Activated T-cell treated with anti-CD3 and anti-CD28 coated beads, Interleukin-2, amount 50 U/mL, for 72 hours (primary cell): ENCODE measurements at places on chromosomes 7 and 10. TPM values are rescaled to one million over a fixed set of nuclear protein-coding genes. Genes with fewer than 3 reads are reported as not detected.

DNA sequence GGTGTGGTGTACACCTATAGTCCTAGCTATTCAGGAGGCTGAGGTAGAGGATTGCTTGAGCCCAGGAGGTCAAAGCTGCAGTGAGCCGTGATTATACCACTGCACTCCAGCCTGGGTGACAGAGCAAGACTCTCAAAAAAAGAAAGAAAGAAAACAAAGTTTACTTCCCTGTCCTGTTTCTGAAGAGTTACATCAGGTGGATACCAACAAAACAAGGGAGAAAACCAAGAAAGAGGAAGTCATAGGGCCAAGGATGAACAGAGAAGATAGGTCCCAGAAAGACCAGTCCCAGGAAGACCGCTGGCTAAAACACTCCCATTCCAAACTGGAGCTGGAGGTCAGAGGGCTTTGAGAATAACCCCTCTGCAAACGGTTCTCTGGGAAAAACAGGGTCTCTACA, 13.5 kb downstream of the MACROH2A2 start:
- H3K4me3 ChIP-seq = no peak overlapping the region
- H3K36me3 ChIP-seq = no peaks in the 10 kb centered on the region
- H3K27ac ChIP-seq = no peak overlapping the region
- DNase-seq = no peak

The PGAM2 gene
- 1.2 TPM for total RNA-seq

The KCND2 gene
- total RNA-seq = not detected

The NRP1 gene
- 0.84 TPM for total RNA-seq

The CDHR3 gene
- 0.79 TPM for total RNA-seq

The MCM10 gene
- total RNA-seq = 53.2 TPM

- H3K4me1 ChIP-seq = peaks cover 65% of the 10 kb centered on the region
- no peaks in the 10 kb centered on the region for H3K36me3 ChIP-seq
- peak overlapping the region; percentile 69 for H3K4me3 ChIP-seq
Observed at GRCh38 chr7:36787933-36788378, 63.7 kb upstream of the AOAH start.

DNA sequence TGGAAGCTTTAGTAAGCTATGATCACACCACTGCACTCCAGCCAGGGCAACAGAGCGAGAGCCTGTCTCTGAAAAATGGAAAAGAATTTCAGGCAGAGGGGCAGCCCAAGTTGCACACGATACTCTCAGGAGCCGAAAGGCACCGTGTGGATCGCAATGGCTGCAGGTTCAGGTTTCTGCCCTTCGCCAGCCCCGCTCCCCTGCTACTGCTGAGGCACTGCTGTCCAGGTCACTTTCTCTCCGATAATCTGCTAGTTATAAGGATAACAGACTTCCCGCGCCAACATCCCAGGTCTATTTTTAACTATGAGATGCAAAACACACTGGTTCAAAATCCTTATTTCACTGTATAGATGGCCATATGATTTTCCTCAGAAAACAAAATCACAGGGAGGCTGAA, 11.1 kb downstream of the BEND7 start:
- DNase-seq = no peak
- no peak overlapping the region for H3K27ac ChIP-seq
- H3K27me3 ChIP-seq = peaks cover 42% of the 10 kb centered on the region
- H3K36me3 ChIP-seq = no peaks in the 10 kb centered on the region
- H3K4me1 ChIP-seq = no peaks in the 10 kb centered on the region

The TMEM184A gene
- 0.10 TPM for total RNA-seq

- H3K4me3 ChIP-seq = no peak overlapping the region
- H3K36me3 ChIP-seq = peaks cover 4% of the 10 kb centered on the region
- no peak overlapping the region for H3K27ac ChIP-seq
- DNase-seq = no peak
Observed at GRCh38 chr10:26221541-26221940, 5.0 kb downstream of the GAD2 start.

GRCh38 chr10:90480466-90480865, 377.4 kb downstream of the HTR7 start:
- H3K4me1 ChIP-seq = no peaks in the 10 kb centered on the region
- no peaks in the 10 kb centered on the region for H3K36me3 ChIP-seq
- H3K27ac ChIP-seq = no peak overlapping the region
- H3K4me3 ChIP-seq = no peak overlapping the region
- H3K27me3 ChIP-seq = no peaks in the 10 kb centered on the region

DNA sequence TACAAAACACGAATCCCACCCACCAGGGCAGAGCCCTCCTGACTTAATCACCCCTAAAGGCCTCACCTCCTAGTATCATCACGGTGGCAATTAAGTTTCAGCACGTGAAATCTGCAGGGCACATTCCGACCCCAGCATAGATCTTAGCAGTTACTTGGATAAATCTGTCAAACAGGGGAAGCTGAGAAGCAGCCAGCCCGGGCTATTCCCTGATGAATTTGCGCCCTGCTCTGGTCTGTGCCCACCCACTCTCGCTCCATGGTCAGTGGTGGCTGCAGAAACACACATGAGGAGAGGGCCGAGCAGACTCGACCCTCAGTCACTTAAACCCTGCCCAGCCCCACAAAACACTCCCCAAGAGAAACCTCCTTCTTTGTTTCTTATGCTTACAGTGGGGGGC, 28.7 kb downstream of the INSIG1 start:
- DNase-seq = no peak
- H3K36me3 ChIP-seq = peaks cover 9% of the 10 kb centered on the region
- H3K4me1 ChIP-seq = peaks cover 4% of the 10 kb centered on the region
- no peak overlapping the region for H3K4me3 ChIP-seq

GRCh38 chr7:102390697-102391484, 5.3 kb upstream of the PRKRIP1 start:
- H3K27me3 ChIP-seq = no peaks in the 10 kb centered on the region
- peak; percentile 74 for DNase-seq
- H3K4me3 ChIP-seq = no peak overlapping the region
- H3K27ac ChIP-seq = no peak overlapping the region
- peaks cover 17% of the 10 kb centered on the region for H3K4me1 ChIP-seq
- peaks cover 3% of the 10 kb centered on the region for H3K36me3 ChIP-seq

DNA sequence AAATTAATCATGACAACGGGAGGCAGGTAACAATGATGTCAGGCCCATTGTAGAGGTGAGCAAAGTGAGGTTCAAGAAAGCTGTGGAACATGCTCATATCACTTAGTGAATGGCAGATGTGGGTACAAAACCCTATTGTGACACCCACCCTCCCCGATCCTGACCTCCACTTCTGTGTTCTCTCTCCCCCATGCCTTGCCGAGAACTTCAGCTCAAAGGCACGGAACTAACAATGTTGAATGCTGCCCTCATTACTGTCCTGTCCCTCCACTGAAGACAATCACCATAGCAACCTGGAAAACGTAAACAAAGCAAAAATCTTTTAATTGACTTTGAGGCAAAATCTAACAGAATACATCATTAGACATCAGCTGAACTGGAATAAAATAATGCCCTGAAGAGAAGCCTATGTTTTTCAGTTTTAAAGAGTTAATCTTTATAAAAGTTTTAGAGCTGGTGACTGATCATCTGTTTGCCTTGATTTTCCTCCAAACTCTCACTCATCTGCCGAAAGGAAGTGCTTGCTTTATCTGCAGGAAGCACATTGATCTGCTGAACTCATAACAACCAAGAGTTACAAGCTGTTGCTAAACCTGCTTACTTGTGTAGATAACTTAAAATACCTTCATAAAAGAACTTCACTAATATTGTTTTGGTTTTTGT, 133.6 kb downstream of the CUBN start:
- DNase-seq = no peak
- H3K4me3 ChIP-seq = peak overlapping the region; percentile 37
- peaks cover 15% of the 10 kb centered on the region for H3K4me1 ChIP-seq
- peak overlapping the region; percentile 31 for H3K27ac ChIP-seq
- H3K27me3 ChIP-seq = peaks cover 9% of the 10 kb centered on the region

- no peak overlapping the region for H3K4me3 ChIP-seq
- H3K27ac ChIP-seq = no peak overlapping the region
- peaks cover 19% of the 10 kb centered on the region for H3K4me1 ChIP-seq
- no peaks in the 10 kb centered on the region for H3K36me3 ChIP-seq
- DNase-seq = no peak
- peaks cover 13% of the 10 kb centered on the region for H3K27me3 ChIP-seq
Observed at GRCh38 chr7:18497082-18497481, 1.5 kb downstream of the HDAC9 start.

DNA sequence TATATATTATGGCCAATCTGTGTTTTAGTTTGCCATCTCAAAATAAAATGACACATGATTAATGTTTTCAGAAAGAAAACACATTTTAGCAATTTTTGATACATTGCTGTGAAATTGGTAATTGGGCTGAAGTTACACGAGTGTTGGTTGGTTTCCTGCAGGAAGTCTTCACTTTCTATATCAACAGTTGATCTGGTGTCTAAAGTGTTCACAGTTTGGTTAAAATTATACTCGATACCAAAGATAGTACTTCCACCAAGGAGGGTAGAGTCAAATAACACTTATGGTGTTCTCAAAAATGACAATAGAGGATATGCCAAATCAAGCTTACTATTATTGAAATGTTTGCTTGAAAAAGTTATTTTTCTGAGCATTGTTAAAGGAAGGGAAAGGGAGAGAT, 120.3 kb upstream of the GLCCI1 start:
- H3K27ac ChIP-seq = peak overlapping the region; percentile 20
- no peak for DNase-seq
- H3K4me1 ChIP-seq = peaks cover 21% of the 10 kb centered on the region
- peaks cover 5% of the 10 kb centered on the region for H3K36me3 ChIP-seq

DNA sequence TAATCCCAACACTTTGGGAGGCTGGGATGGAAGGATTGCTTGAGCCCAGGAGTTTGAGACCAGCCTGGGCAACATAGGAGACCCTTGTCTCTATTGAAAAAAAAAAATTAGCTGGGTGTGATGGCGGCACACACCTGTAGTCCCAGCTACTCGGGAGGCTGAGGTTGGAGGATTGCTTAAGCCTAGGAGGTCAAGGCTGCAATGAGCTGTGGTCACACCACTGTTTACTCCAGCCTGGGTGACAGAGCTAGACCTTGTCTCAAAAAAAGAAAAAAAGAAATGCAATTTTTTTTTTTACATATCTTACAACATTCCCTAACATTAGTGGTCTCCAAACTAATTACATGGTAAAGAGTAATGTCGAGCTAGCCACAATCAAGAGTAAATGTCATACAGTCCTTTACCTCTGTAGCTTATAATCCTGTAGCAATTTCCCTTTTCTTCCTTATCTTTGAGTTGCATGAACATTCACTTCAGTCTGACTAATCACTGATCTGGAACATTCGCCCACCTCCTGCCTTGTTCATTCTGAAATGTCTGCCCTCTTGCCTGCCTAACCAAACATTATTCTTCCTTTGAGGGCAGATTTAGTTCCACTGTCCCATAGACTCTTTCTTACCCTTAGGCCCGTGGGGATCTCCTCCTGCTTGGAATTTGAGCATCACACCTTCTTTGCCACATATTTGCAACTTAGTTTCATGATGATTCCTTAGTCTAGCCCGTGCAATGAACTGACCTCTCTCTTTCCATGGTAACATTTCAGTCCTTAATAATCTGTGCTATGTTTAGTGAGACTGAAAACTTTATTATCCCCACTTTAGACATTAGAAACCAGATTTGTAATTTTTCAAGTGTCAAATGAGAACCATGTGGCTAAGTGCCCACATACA, 4.8 kb upstream of the VCL start:
- DNase-seq = peak; percentile 11
- H3K4me1 ChIP-seq = peaks cover 26% of the 10 kb centered on the region
- H3K27ac ChIP-seq = peak overlapping the region; percentile 5
- H3K27me3 ChIP-seq = no peaks in the 10 kb centered on the region

- H3K27me3 ChIP-seq = peaks cover 7% of the 10 kb centered on the region
- no peak for DNase-seq
- H3K27ac ChIP-seq = no peak overlapping the region
- H3K4me3 ChIP-seq = no peak overlapping the region
- no peaks in the 10 kb centered on the region for H3K4me1 ChIP-seq
Observed at GRCh38 chr10:78210548-78210947, 176.9 kb downstream of the RPS24 start.

- peaks cover 10% of the 10 kb centered on the region for H3K36me3 ChIP-seq
- H3K27me3 ChIP-seq = no peaks in the 10 kb centered on the region
- H3K4me1 ChIP-seq = peaks cover 25% of the 10 kb centered on the region
Observed at GRCh38 chr7:64562256-64562625, 630 bp downstream of the ZNF680 start.

GRCh38 chr10:93062514-93063143, 2.0 kb downstream of the CYP26C1 start:
- H3K27ac ChIP-seq = no peak overlapping the region
- peaks cover 13% of the 10 kb centered on the region for H3K4me1 ChIP-seq
- no peaks in the 10 kb centered on the region for H3K36me3 ChIP-seq
- DNase-seq = peak; percentile 80

DNA sequence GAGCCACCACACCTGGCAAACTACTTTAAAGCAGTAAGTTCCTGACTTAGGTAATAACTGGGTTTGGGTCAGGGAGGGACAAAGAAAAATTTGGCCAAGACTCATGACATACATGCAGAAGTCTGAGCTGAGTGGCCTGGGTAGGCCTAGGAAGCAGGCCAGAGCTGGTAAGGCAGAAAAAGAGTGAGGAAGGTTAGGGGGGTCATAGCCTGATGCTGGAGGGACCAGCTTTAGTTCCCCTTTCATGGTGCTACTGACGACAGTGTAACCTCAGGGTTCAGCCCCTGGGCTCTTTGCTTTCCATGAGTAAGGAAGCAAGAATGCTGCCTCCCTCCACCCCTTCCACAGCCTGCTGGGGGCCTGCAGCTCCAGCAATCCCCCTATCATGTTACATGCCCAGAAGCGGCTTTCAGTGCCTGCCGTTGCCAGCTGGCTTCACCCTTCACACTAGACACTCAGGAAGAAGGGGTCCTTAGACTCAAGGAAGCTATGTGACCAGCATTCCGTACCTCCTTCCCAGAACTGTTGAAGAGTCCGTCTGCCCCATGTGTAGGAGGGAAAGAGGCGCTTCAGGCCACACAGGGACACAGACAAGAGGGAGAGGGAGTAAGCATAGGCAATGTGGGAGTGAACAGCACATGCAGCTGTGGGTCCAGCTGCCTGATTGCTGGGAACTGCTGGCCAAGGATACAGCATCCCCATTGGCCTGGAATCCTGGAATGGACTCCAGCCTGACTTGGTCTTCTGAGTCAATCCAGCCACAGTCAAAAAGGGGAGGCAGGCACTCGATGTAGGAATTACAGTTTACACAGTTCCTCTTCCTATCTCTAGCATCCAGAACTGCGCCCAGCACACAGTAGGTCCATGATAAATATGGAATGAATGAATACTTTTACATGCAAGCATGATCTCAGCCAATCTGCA, 4.1 kb upstream of the PLAU start:
- peaks cover 50% of the 10 kb centered on the region for H3K27me3 ChIP-seq
- peaks cover 39% of the 10 kb centered on the region for H3K4me1 ChIP-seq
- H3K27ac ChIP-seq = no peak overlapping the region

The AKR1C4 gene
- not detected for total RNA-seq

- no peaks in the 10 kb centered on the region for H3K36me3 ChIP-seq
- H3K27ac ChIP-seq = no peak overlapping the region
- no peaks in the 10 kb centered on the region for H3K4me1 ChIP-seq
- DNase-seq = no peak
Observed at GRCh38 chr10:50846753-50847152, 38.7 kb downstream of the A1CF start.

The EPDR1 gene
- 2.6 TPM for total RNA-seq

The MYPN gene
- total RNA-seq = not detected

GRCh38 chr7:158479021-158479663, 108.5 kb downstream of the PTPRN2 start:
- H3K36me3 ChIP-seq = no peaks in the 10 kb centered on the region
- no peak for DNase-seq
- no peaks in the 10 kb centered on the region for H3K27me3 ChIP-seq
- H3K27ac ChIP-seq = no peak overlapping the region
- H3K4me1 ChIP-seq = no peaks in the 10 kb centered on the region
- no peak overlapping the region for H3K4me3 ChIP-seq

- H3K36me3 ChIP-seq = no peaks in the 10 kb centered on the region
- no peak overlapping the region for H3K4me3 ChIP-seq
- H3K27ac ChIP-seq = no peak overlapping the region
Observed at GRCh38 chr7:113797420-113798010, 121.3 kb downstream of the PPP1R3A start.
